Thoracic aorta (tissue), 2 donors: ENCODE measurements at places on chromosomes 7 and 10. TPM values are rescaled to one million over a fixed set of nuclear protein-coding genes. Genes with fewer than 3 reads are reported as not detected.

Gene CYP2C19
- not detected for total RNA-seq

Gene UNC5B
- total RNA-seq: 24.2 TPM

Gene HTRA1
- total RNA-seq: 473 TPM

Gene SCD
- total RNA-seq: 16.7 TPM

Gene LIPN
- not detected for total RNA-seq

Gene CALML3
- total RNA-seq: not detected

Gene MNX1
- total RNA-seq: not detected

Gene SH2B2
- 30.2 TPM for total RNA-seq

Gene NXPH1
- total RNA-seq: not detected

Gene NKX6-2
- total RNA-seq: 19.8 TPM

Gene SLC26A4
- total RNA-seq: 0.81 TPM

Gene OR2A7
- 0.95 TPM for total RNA-seq

Gene CHAT
- total RNA-seq: not detected

Gene CD36
- total RNA-seq: 68.6 TPM

Gene GPR26
- total RNA-seq: not detected

Gene HECW1
- 2.3 TPM for total RNA-seq

Gene EXOSC1
- 38.0 TPM for total RNA-seq

- H3K27ac ChIP-seq: peak overlapping the region; percentile 98
- H3K4me1 ChIP-seq: peaks cover 41% of the 10 kb centered on the region
- no peak for DNase-seq
- peak overlapping the region; percentile 96 for H3K4me3 ChIP-seq
- no peaks in the 10 kb centered on the region for H3K27me3 ChIP-seq
- no peaks in the 10 kb centered on the region for H3K36me3 ChIP-seq
Measured at GRCh38 chr10:18658271-18659124, 733 bp upstream of the ARL5B start.

- H3K4me1 ChIP-seq: peaks cover 9% of the 10 kb centered on the region
- H3K36me3 ChIP-seq: peaks cover 13% of the 10 kb centered on the region
- no peak for DNase-seq
- H3K27ac ChIP-seq: no peak overlapping the region
- H3K4me3 ChIP-seq: no peak overlapping the region
Measured at GRCh38 chr10:102511583-102512274, 8.0 kb downstream of the SUFU start.

GRCh38 chr7:18902892-18903291, 214.5 kb downstream of the TWIST1 start:
- H3K36me3 ChIP-seq: no peaks in the 10 kb centered on the region
- H3K27ac ChIP-seq: no peak overlapping the region
- no peak for DNase-seq
- no peaks in the 10 kb centered on the region for H3K27me3 ChIP-seq
- H3K4me3 ChIP-seq: no peak overlapping the region

GRCh38 chr10:13955409-13956068, 368.8 kb downstream of the PRPF18 start:
- no peak overlapping the region for H3K4me3 ChIP-seq
- no peak for DNase-seq
- no peaks in the 10 kb centered on the region for H3K36me3 ChIP-seq
- no peaks in the 10 kb centered on the region for H3K27me3 ChIP-seq
- peaks cover 31% of the 10 kb centered on the region for H3K4me1 ChIP-seq

DNA sequence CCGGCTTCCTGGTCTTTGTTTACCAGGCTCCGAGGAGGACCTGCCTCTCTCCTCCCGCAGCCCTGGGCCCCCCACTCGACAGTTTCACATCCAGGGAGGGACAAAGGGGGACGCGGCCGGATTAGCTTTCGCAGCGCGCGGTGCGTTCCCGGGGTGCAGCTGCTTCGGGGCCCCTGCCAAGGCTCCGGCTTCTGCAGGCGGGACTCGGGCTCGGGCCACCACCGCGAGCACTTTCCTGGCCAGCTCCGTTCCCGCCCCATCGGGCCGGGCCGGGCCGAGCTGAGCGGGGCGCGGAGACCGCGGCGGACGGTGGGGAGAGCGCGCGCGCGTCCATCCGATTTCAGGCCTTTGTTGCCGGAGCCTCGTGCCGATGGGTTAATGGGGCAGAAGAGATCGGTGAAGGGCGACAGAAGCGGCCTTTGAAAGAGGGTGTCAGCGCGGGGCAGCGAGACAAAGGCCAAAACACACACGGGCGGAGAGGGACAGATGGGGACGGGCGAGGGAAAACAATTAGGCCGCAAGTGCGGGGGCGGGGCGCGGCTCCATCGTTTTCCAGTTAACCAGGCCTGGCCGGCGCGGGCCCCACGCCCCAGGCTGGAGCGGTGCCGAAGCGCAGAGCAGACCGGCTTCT, 8.5 kb upstream of the UNCX start:
- H3K27ac ChIP-seq: no peak overlapping the region
- H3K4me3 ChIP-seq: peak overlapping the region; percentile 16
- H3K4me1 ChIP-seq: peaks cover 8% of the 10 kb centered on the region
- no peak for DNase-seq
- H3K27me3 ChIP-seq: peaks cover 39% of the 10 kb centered on the region
- H3K36me3 ChIP-seq: no peaks in the 10 kb centered on the region

DNA sequence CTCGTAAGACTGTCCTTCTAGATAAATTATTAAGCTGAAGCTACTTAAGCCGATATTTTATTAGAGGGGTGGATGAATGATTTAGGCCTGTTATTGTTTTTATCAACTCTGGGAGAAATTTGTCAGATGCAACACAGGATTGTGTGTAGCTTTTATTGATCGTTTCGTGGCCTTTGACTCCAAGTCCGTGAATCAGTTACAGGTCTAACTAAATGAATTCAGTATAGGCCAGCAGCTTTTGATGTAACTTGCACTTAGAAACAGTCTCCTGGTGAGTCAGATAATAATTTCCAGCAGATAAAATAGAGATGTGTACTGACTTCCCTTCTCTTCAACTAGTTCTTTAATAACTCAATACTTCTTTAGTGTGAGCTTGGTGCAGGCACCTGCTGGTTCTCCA, 341.7 kb upstream of the SMIM30 start:
- H3K4me3 ChIP-seq: no peak overlapping the region
- no peaks in the 10 kb centered on the region for H3K36me3 ChIP-seq
- peaks cover 4% of the 10 kb centered on the region for H3K4me1 ChIP-seq

GRCh38 chr7:35454575-35455385, 200.9 kb upstream of the TBX20 start:
- no peak for DNase-seq
- H3K27me3 ChIP-seq: no peaks in the 10 kb centered on the region
- no peak overlapping the region for H3K27ac ChIP-seq
- no peaks in the 10 kb centered on the region for H3K36me3 ChIP-seq
- no peaks in the 10 kb centered on the region for H3K4me1 ChIP-seq

DNA sequence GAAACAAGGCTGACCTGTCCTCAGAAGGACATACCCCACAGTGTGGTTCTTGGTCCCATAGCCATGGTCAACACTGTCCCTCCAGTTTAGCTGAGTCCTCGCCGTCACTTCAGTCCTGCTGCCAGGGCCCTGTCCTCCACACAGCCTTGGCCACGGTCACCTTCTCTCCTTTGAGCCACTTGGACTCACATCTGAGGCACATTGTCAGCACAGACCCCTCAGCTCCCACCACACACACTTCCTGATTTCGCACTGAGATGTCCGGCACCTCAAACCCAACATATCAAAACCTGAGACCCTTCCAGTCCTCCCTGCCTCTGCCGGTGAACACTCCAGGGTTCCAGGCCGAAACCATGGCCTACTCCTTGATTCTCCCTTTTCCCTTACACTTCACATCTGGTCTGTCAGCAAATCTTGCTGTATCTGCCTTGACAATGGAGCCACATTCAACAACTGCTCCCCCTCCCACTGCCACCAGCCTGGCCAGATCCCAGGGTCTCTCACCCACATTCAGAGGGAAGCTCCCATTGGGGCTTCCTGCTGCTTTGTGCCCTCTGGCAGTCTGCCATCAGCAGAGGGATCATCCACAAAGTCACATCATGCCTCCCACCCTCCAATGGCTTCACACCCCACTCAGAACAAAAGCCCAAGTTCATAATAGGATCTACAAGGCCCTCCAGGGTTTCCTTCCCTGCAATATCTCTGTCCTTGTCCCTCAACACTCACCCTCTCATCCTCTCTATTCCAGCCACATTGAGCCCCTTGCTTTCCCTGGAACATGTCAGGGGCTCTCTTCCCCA, 219.6 kb upstream of the SHH start:
- DNase-seq: no peak
- H3K4me3 ChIP-seq: no peak overlapping the region
- no peaks in the 10 kb centered on the region for H3K27me3 ChIP-seq
- no peak overlapping the region for H3K27ac ChIP-seq
- no peaks in the 10 kb centered on the region for H3K4me1 ChIP-seq

- DNase-seq: no peak
- no peaks in the 10 kb centered on the region for H3K27me3 ChIP-seq
- no peak overlapping the region for H3K4me3 ChIP-seq
- H3K36me3 ChIP-seq: no peaks in the 10 kb centered on the region
- no peak overlapping the region for H3K27ac ChIP-seq
- H3K4me1 ChIP-seq: no peaks in the 10 kb centered on the region
Measured at GRCh38 chr7:95508780-95509179, 23.0 kb downstream of the ASB4 start.

DNA sequence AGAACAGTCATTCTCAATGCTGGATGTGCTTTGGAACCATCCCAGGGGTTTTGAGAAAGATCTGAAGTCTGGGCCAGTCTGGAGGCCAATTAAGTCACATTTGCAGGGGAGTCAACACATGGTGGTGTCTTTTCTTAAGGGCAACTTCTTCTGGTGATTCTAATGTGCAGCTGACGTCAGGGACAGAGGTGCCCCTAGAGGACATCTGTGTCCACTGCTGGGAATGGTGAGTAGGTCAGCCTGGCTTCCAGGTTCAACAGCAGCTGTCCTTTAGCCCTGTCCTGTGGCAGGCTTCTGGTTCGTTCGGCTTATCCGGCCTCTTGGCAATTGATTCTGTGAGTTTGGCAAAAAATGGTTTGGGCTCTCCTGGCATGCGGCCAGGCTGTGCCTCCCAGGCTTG, 269.7 kb upstream of the HABP2 start:
- no peak overlapping the region for H3K4me3 ChIP-seq
- no peak overlapping the region for H3K27ac ChIP-seq
- H3K36me3 ChIP-seq: no peaks in the 10 kb centered on the region
- DNase-seq: no peak

DNA sequence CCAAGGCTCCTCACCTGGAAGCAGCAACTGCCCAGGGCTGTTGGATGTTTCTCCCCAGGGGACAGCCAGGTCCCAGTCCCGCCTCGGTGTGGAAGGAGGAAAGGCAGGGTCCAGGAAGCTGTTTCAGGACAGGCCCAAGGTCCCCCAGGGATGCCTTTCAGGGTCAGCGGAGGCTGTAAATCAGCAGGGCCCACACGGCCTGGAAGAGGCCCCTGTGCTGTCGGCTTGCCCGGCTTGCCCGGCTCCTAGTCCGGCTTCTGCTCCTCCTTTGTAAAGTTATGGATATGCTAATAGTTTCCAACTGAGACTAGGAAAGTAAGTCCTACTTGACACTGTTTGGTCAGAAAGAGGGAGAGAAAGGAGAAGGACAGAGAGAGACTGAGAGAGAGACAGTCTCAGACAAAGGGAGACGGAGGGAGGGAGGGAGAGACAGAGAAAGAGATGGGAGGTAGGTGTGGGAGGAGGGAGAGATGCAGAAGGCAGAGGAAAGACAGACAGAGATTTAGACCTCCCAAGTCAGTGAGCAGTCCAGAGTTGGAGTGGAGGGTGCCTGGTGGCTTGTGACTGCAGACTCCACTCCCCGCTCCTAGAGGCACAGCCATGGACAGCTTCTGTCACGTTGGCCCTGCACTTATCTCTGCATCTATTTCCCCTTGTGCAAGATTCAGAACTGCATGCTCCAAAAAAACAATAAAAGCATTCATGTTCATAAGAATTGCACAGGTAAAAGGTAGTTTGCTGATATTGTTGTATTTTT, 10.5 kb downstream of the IKZF1 start:
- no peaks in the 10 kb centered on the region for H3K36me3 ChIP-seq
- H3K4me1 ChIP-seq: no peaks in the 10 kb centered on the region
- no peak overlapping the region for H3K27ac ChIP-seq
- no peaks in the 10 kb centered on the region for H3K27me3 ChIP-seq
- H3K4me3 ChIP-seq: no peak overlapping the region

DNA sequence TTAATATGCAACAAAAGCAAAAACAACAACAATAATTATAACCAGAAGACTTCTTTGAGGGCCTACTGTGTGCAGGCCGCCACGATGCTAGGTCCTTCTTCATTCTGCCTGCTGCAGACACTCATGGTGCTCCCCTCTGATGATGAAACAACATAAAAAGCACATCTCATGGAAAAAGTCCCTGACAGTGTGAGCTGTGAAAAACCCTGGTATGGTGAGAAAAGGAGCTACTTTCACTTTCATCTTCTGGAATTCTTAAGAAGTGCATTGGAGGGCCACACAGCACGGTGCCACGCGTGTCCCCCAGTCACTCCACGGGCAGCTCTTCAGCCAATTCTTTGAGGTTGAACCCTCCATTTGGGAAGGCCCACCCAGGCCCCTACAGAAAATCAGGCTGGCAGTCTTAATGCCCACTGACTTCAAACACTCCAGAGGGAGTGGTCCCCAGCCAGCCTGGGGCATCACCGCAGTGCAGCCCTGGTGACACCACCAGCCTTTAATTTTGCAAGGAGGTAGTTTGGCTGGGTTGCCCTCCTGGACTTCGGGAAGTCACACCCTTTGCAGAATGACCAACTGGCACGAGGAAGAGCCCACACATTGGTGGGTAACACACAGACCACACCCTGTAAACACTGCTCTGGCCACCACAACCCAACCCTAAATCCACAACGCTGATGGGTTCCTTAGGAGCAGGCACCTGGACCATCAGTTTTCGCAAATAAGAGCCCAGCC, 7.7 kb downstream of the KCNMA1 start:
- no peaks in the 10 kb centered on the region for H3K27me3 ChIP-seq
- H3K36me3 ChIP-seq: no peaks in the 10 kb centered on the region
- H3K4me3 ChIP-seq: peak overlapping the region; percentile 36

GRCh38 chr10:64076322-64076940, 555.2 kb downstream of the REEP3 start:
- no peak overlapping the region for H3K27ac ChIP-seq
- H3K4me1 ChIP-seq: peaks cover 4% of the 10 kb centered on the region
- H3K36me3 ChIP-seq: no peaks in the 10 kb centered on the region
- DNase-seq: no peak

- peak overlapping the region; percentile 93 for H3K27ac ChIP-seq
- peak overlapping the region; percentile 87 for H3K4me3 ChIP-seq
- DNase-seq: no peak
- H3K27me3 ChIP-seq: no peaks in the 10 kb centered on the region
- H3K36me3 ChIP-seq: peaks cover 27% of the 10 kb centered on the region
Measured at GRCh38 chr10:86711513-86712316, 43.4 kb downstream of the LDB3 start.
